ENCODE measurements at places on chromosomes 6 and 20.

DNA sequence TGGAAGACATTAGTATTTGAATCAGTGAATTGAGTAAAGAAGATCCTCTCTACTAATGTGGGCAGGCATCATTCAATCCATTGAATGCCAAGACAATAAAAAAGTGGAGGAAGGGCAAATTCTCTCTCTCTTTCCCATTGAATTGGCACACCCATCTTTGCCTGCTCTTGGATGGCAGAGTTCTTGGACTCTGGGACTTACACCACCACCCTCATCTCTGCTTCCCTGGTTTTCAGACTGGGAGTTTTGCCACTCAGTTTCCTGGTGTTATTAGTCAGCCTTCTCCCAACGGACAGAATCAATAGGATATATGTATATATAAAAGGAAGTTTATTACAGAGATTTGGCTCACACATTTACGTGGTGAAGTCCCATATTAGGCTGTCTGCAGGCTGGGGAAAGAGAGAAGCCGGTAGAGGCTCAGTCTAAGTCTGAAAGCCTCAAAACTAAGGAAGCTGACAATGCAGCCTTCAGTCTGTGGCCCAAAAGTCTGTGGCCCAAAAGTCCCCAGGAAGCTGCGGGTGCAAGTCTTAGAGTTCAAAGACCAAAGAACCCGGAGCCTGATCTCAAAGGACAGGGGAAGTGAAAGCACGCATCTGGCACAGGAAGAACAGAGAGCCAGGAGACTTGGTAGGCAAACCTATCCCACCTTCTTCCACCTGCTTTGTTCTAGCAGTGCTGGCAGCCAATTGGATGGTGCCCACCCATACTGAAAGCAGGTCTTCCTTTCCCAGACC lies 64.4 kb downstream of the SMPDL3A start:
- DNase-seq: no peak

GRCh38 chr20:63979557-63980316 lies at the start of gene SAMD10:
SAMD10 (minus strand) TSS chr20:63979642; CDS start chr20:63979467, 175 bp downstream.
- peak; percentile 82 for DNase-seq

- no peak for DNase-seq
These were observed 118.4 kb downstream of the FARS2 start for GRCh38 chr6:5379647-5380242.

DNA sequence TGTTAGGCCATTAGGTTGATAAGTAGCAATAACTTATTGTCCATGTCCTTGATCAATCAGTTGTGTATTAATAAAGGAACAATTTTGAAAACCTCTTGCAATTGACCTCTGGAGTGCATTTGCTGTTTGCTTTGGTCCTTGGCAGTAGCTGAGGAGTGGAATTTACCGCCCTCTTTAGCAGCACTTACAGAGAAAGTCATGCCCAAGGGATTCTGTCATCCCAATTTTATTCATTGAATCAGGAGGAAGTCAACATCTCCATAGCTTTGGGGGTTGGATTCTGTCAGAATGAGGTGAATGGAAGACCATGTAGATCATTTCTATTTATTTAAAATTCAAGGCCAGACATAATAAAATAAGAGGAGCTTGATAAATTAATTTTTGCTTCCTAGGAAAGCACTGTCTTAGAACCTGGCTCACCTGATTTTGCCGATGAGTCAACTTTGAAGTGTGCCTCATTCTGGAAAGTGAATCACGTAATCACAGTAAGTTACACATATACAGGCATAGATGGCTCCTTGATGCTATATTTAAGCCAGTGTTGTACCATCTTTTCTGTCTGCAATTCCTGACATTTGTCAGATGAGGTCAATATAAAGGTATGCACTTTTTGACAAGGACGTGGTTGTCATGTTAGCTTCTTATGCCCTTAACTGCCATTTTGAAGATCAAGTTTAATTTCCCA lies 128.7 kb upstream of the MLIP start:
- no peak for DNase-seq

GRCh38 chr6:10495029-10495428 lies 26.1 kb upstream of the GCNT2 start:
- no peak for DNase-seq

GRCh38 chr6:11788043-11788442 lies 9.4 kb upstream of the ADTRP start:
- no peak for DNase-seq

- no peak for DNase-seq
These were observed 16.3 kb downstream of the IRAK1BP1 start for GRCh38 chr6:78883651-78884050.

- DNase-seq: no peak
These were observed 48.4 kb downstream of the USP49 start for GRCh38 chr6:41846666-41847237.

DNA sequence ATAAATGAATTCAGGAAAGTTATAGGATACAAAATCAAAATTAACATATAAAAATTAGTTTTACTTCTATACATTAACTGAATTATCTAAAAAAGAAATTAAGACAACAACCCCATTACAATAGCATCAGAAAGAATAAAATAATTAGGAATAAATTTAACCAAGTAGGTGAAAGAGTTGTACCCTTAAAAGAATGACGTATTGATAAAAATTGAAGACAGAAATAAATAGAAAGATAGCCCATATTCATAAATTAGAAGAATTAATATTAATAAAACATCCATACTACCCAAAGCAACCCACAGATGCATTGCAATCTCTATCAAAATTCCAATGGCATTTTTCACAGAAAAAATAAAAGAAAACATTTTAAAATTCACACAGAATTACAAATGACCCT lies 242.8 kb downstream of the MMUT start:
- no peak for DNase-seq

DNA sequence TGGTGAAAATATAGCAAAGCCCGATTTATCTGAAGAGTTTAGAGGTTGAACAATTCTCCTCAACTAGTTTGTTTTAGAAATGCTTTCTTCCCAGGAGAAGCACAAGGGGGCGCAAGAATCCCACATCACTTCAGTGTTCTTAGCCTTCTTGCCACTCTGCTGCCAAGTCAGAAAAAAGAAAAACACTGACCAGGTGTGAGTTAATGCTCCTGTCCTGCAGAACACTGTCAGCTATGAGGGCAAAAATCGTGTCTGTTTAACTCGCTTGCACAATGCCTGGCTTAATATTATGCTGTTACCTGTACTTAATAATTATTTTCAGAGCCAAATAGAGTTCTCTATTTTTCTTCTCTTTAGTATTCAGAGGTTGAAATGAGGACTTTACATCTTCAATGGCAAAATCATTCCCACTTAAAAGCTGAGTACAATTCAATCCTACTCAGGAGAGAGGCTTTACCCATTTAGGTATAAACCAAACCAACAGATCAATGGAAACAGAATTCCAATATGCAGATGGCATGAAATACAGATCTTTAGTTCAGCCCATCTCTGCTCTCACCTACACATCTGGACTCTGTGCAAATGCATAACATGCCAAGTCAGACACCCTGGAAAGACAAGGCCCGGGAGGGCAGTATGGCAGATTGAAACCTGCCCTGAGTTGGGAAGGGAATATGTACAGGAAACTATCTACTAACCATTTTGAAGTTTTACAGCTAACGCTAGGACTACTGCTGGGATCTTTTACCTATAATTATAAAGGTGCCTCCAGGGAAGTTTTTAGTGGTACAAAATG lies 71.4 kb upstream of the TULP1 start:
- peak; percentile 57 for DNase-seq

- DNase-seq: peak; percentile 50
These were observed at the start of gene DNPH1 for GRCh38 chr6:43228951-43229802. DNPH1 (minus strand) TSS chr6:43229481; CDS start chr6:43229456, 25 bp downstream.

DNA sequence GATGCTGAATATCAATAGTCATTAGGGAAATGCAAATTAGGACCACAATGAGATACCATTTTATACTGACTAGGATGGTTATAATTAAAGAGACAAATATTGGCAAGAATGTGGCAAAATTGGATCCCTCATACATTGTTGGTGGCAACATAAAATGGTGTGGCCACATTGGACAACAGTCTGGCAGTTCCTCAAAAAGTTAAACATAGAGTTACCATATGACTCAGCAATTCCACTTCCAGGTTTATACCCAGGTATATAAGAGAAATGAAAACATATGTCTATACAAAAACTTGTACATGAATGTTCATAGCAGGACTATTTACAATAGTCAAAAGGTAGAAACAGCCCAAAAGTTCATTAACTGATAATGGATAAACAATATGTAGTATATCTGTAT lies 2.0 kb upstream of the CRIP3 start:
- no peak for DNase-seq

DNA sequence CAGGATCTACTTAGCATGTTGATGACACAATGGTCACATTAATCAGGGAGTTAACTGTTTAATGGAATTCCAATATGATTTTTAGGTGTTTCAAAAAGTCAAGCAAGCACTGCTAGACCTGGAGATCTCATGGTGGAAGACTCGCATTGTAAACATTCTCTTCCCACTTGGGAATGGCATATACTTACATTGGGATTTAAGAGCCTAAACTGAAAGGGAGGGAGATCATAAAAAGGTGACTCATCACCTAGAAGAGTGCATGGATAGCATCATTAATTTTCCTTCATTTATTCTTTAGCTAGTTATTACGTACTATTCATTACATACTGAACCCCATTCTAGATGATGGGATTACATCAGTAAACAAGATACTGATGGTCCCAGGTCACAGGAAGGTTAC lies 185.4 kb downstream of the TASP1 start:
- no peak for DNase-seq

- no peak for DNase-seq
These were observed 77.4 kb upstream of the HDDC2 start for GRCh38 chr6:125379174-125379573.

Data from stimulated activated CD8-positive, alpha-beta memory T cell treated with anti-CD3 and anti-CD28 coated beads, Interleukin-4, amount 100 ng/mL, for 4 hours (primary cell).